ENCODE measurements at places on chromosomes 2 and 18. TPM values are rescaled to one million over a fixed set of nuclear protein-coding genes. Genes with fewer than 3 reads are reported as not detected.

Gene CD207
- total RNA-seq = not detected

Gene GPR45
- not detected for total RNA-seq

GRCh38 chr2:111128096-111128495 is 7.4 kb downstream of the BCL2L11 start:
- no peak overlapping the region for H3K4me3 ChIP-seq
- H3K36me3 ChIP-seq = peaks cover 80% of the 10 kb centered on the region
- no peak for DNase-seq
- no peak overlapping the region for H3K27ac ChIP-seq
- peaks cover 21% of the 10 kb centered on the region for H3K4me1 ChIP-seq

Gene LAMA3
- not detected for total RNA-seq

All from naive thymus-derived CD8-positive, alpha-beta T cell (primary cell).